ENCODE measurements at places on chromosomes 2 and 18.
A peak's percentile ranks its signal among the peaks of the same experiment; 100 is the strongest.

- DNase-seq = no peak
Observed at GRCh38 chr2:2101924-2102323, 229.2 kb downstream of the MYT1L start.

GRCh38 chr2:236568068-236568921 is 1.3 kb upstream of the ACKR3 start:
- DNase-seq = peak; percentile 12

DNA sequence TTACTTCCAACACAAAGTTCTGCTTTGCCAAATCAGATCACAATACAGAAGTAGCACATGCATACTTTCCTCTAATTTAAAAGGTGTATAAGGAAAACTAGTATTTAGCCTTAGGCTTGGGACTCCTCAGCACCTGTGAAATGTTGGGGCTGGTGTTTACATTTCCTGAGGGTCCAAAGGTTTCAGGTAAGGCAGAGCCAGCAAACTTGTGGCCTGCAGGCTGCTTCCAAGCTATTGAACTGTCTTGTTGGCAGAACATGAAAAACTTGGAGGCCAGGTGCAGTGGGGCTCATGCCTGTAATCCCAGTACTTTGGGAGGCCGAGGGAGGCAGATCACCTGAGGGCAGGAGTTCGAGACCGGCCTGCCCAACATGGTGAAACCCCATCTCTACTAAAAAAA is 26.5 kb upstream of the GPR39 start:
- DNase-seq = no peak

DNA sequence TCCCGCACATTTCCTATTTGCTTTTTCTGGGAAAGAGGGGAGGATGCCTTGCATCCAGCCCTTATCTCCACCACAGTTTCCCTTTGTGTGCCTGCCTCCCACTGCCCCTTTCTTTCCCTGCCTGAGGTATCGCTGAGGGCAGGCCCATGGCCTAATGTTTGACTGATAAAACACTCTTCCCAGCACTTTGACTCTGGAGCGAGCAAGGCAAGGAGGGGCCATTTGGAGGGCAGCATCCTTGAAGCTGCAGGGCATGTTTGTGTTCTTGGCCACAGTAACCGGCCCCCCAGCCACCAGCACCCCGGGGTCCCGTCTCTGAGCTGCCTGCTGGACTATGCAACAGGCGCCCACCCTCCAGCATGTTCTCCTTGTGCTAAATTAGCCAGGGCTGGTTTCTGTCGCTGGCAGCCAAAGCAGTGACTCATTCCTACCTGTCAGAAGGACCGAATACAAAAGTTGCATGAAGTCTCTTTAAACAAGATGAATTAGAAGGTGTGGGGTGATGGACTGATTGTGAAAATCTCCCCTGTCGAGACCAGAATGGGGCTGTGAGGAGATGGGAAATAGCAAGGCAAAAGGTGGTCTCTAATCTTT is 50.7 kb downstream of the BCL2L11 start:
- no peak for DNase-seq

DNA sequence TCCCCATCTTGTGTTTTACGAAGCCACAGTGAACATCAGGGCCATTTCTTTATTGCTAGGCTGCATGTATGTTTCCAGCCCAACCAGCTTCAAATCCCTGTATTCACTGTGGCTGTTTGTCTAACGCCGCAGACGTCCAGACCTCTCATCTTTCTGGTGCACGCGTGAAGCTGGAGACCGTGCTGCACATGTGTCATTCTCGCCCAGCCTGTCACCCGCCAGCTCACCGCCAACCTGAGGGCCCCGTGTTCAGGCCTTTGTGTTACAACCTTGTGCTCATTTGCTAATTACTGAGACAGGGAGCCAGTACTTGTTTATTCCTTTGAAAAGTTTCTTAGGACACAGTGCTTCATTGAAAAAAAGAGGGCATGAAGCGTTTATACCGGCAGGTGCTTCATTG is 21.4 kb downstream of the SALL3 start:
- DNase-seq = no peak

- DNase-seq = no peak
Observed at GRCh38 chr2:11356764-11357163, 12.3 kb upstream of the ROCK2 start.

GRCh38 chr18:11437046-11437445 is 172.3 kb upstream of the SLC35G4 start:
- no peak for DNase-seq

DNA sequence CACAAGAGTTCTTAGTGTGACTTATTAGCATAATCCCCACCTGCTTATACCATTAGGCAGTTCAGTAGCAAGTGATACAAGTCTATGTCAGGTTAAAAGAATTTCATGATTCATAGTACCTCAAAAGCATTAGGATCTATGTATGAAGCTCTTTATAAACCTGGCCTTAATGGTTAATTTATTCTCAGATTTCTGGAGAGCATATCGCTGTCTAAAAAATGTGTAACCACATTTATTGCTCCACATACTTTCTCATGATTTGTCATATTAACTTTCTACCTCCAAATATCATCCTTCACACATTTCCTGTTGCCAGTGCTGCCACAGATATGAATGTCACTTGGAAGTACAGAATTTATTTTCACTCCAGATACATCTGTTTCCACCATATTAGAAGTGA is 332.8 kb upstream of the MAP2 start:
- DNase-seq = no peak

DNA sequence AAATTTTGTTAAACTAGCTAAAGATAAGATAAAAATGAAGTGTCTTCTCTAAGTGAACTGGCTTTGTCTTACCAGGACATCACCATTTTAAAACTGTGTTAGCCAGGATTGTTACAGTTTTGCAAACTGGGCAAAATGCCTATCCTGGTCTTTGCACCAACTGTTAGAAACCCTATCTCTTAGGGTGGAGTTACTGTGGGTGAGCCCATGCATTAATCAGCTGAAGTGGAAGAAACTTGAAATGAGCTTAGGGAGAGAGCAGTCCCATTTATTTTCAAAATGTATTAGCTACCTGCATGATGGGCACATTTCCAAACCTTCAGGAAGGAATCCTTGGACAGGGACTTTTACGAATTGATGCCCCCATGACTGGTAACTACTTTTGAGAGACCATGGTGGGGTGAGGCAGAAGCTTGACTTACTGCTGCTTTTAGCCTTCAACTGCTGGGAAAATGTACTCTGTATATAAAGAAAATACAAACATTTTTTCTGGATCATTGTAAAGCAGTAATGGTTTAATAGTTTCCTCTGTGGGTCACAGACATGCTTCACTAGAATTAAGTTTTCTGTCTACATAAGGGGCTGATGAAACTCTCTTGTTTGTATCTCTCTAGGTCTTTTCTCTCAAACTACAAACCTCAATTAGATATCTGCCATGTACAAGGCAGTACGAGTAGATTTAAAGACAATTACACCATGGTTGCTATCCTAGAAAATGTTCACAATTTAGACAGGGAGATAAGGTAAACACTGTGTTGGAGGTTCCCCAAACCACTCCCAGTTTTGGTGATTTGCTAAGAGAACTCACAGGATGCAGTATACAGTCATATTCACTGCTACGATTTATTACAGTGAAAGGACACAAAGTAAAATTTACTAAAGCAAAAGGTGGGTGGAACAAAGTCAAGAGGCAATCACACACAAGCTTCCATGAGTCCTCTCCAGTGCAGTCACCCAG is 321.4 kb upstream of the MMADHC start:
- DNase-seq = no peak

GRCh38 chr18:37944700-37945270 is 379.2 kb upstream of the CELF4 start:
- DNase-seq = no peak

- no peak for DNase-seq
Observed at GRCh38 chr2:165844216-165844615, 50.2 kb upstream of the GALNT3 start.

DNA sequence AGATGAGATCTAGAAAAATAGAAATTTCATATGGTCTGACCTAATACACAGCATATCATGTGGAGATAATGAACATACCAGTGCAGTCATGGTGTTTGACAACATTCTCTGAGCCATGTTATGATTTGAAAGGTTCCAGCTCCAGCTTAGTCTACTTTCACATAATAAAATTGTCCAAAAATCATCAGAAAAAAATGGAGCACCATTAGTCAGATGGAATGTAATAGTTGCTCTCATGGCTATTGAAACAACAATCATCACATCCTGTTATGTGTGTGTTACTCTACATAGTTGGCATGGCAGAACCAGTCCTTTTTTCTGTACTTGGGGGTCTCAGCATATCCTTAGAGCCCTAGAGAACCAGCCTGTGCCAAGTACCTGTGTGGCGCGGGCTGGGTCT is 678.9 kb upstream of the FANCL start:
- DNase-seq = no peak

GRCh38 chr2:111663471-111664274 is 220.3 kb downstream of the ANAPC1 start:
- no peak for DNase-seq

GRCh38 chr2:8248623-8248957 is 433.3 kb upstream of the ID2 start:
- no peak for DNase-seq

DNA sequence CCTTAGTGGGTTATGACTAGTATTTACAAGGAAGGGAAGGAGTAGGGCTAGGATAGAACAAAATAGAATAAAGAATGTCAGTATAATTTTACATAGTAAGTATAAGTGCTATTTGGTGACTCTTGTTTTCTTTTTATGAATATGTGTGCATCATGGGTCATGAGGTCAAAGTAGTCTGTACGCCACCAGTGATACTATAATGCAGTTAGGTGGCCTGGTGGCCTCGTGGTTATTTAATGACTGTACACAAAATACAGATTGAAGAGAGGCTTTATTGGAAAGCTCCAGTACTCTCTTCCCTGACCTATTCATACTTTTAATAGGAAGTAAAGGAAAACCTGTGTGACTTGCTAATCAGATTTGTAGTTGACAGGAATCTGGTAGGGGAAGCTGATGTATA is 27.3 kb downstream of the CAB39 start:
- DNase-seq = no peak

GRCh38 chr2:190859347-190860297 is 21.0 kb upstream of the GLS start:
- DNase-seq = no peak

DNA sequence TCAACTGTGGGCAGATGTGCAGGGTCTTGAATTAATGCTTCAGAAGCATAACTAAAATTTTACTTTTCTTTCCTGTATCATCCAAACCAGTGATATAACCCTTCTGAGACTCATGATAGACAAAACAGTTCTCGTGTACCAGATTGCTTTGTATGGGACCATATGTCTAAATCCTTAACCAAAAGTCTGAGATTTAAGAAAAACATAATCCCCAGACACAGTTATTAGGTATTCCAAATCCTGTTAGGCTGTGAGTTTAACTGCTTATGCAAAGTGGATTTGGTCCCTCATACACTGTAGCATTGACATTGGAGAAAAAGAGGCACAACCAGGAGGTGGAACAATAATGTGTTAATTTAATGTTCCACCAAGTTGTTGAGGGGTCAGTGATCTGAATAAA is 235.0 kb downstream of the PMAIP1 start:
- no peak for DNase-seq

DNA sequence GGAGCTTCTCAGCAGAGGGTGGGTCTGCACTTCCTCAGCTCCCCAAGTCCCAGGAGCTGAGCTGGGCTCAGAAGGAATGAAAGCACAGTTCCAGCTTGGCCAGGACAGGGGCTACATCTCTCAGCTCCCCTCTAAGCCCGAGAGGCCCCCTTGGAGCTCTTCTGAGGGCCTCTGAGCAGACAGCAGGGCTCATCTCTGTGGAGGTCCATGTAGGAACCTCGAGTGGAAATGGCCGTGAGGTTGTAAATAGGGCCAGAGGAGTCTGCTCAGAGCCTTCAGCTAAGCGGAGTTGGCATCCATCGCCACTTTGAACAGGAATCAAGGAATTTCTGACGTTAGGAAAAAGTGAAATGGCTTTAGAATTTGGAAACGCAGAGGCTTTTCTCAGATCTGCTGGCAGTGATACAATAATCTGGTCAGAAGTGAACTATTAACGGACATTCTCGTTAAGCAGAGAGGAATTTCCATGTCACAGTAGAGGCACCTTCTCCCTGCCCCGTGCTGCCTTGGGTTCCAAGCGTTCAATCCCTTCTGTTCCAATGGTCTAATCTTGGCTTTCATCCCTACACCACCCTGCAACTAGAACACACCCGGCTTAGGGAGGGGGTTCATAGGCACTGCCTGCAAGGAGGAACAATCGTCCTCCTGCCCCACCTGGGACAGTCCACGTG is 213.9 kb downstream of the NDUFA10 start:
- no peak for DNase-seq

DNA sequence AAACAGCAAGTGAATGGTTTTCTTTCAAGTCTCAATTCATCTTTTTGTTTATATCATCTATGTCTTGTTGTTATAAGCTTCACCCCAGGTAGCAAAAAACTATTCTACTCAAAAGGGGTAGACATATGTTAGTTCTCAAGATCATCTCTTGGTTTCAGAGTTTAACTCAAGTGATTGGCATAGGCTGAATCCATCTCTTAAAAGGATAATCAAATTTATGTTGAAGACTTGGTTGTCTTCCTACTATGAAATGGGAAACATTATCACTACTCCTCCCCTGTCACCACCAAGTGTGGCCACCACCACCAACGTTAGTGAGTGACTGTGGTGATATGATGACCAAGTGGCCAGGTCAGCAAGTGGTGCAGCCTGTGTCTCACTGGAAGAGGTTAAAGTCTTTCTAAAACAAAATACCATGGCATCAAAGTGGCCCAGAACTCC is 1.5 kb downstream of the IL1B start:
- no peak for DNase-seq

- no peak for DNase-seq
Observed at GRCh38 chr18:43422518-43422917, 145.2 kb upstream of the SYT4 start.

DNA sequence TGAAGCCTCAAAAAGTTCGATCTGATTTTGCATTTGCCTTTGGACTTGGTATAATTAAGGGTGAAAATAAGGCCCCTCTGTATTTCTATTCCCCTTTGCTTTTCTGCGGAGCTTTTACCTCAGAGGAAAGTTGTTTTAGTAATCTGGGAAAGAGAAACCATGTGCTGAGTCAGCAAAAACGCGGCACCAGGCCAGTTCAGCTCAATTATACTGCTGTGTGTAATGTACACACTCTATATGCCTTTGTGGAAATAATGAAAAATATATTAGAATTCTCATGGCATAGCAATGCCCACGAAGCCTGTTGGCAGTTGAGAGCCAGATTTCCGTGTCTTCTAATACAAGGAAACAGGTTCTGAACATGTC is 161.9 kb upstream of the SIX2 start:
- no peak for DNase-seq

GRCh38 chr2:66689456-66690051 is 254.6 kb downstream of the MEIS1 start:
- no peak for DNase-seq

- DNase-seq = no peak
Observed at GRCh38 chr2:173612354-173612753, 257.7 kb downstream of the CDCA7 start.

- DNase-seq = no peak
Observed at GRCh38 chr18:55110436-55110835, 151.2 kb upstream of the CCDC68 start.
